Ecto neural progenitor cell (in vitro differentiated cells): ENCODE measurements at places on chromosomes 5 and 9.

DNA sequence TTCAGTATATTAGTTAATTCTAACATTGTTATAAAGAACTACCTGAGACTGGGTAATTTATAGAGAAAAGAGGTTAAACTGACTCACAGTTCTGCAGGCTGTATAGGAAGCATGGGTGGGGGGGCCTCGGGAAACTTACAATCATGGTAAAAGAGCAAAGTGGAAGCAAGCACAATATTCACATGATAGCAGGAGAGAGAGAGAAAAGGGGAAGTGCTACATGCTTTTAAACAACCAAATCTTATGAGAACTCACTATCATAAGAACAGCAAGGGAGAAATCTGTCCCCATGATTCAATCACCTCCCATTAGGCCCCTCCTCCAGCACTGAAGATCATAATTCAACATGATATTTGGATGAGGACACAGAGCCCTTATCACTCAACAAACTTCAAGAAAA is 324.9 kb downstream of the ZNF608 start:
- DNase-seq: no peak

DNA sequence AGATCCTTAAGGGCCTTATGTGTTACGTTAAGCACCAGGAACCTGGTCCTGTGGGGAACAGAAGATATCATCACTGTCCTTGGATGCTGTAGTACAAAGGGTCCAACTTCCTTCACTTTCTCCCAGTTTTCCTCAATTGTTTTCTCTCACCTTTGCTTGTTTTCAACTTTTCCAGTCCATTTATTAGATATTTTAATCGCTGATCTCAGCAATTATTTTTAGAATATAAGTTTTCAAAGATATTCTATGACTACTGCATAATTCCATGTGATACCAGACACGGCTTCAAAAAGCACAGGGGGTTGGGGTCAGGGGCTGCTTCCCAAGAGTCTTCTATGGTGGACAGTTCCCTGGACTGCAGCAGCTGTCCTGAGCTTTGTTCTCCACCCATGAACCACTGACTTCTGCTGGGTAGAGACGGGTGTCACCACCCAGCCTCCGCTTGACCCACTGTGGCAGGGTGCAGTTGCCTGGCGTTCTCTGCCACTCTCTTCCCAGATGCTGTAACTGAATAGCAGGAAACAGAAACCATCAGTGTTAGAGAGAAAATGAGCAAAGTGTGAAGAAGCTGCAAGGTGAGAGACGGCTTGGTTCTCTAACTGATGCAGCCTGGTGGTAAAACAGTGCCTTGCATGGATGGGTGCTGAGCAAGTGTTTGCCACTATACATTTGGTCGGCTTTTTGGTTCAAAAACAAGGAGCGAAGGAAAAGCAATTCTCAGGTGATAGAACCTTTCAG is 383.0 kb downstream of the RAB3C start:
- no peak for DNase-seq

DNA sequence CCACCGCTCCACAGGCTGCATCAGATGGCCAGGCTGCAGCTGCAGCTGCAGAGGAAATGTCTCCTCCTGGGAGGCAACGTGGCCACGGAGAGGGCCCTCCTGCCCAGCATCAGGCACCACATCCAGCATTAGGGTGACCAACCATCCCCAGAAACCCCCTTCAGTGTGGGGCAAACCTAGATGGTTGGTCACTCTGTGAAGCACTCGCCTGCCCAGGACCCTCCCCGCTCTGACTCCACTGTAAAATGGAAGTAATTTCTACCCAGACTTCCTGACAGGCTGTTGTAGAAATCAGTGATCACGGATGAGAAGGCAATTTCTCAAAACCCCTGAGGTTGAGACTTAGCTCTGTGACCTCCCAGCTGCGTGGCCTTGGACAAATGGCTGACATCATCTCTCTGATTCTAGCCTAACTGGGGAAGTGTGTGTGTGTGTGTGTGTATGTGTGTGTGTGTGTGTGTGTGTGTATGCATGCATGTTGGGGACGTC is 31.6 kb downstream of the B4GALT1 start:
- no peak for DNase-seq

- no peak for DNase-seq
Measured at GRCh38 chr9:34636791-34637355, 714 bp downstream of the SIGMAR1 start.

DNA sequence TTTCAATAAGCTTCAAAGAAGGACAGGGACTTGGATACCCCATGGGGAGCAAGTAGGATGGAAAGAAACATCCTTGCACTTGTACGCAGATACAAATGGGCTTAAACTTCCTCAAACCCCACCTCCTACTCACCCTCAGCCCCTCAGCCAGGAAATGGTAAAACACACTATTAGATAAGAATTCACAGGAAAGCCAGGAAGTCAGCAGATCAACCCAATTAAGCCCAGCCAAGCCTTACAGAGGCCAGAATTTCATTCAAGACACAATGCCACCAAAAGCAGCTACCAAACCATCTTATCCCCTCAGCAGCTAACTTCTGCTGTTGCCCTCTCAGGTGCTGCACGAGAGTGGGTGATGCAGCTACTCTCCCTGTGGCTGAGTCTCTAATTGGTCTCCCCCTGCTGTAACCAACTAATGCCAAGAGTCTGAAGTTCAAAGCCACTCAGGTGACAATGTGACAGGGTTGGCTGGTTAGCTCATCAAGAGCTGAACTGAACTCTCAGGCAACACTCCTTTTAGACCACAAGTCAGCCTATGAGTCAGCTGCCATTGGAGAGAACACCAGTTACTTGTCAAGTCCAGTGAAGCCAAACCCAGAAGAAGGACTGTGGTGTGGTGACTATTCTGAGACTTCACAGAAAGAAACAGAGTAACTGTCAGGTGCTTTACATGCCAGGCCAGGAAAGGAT is 201.9 kb downstream of the ZNF608 start:
- no peak for DNase-seq

DNA sequence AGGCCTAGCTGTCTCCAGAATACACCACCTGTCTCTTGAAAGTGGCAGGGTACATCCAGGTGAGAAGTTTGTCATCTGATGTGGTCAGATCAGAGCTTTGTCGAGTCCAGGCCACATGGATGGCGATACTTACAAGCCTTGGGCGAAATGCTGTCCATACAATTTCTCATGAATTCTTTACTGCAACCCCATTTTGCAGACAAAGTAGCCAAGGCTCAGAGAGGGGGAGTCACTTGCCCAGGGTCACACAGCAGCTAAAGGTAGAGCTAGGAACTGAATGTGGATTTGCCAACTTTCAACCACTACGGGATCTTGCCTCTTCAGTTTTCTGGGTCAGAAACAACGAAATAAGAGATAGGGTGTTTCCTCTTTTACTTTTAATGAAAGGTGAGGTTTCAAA is 35.2 kb downstream of the CRB2 start:
- DNase-seq: no peak

DNA sequence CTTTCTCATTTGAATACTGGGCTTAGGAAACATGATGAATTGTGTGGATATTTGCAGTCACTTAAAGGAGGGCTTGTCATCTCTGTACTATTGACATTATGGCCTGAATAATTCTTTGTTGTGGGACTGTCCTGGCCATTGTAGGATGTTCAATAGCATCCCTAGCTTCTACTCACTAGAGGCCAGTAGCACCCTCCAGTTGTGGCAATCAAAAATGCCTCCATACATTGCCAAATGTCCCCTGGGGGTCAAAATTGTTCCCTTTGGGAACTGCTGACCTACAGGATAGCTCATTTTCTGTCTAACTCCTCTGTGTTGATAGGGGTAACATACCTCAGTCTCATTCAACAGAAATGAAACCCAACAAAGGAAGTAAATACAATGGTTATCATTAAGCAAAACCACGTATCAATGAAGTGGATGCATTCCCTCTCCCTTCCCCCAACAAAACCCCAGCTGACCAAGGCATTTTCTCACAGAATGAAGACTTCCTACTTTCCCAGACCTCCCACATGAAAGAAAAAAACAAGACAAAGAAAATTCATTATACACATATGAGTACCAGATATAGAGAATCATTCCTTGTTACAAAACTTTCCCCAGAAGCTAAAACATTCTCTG is 18.1 kb downstream of the FYB1 start:
- DNase-seq: no peak

- DNase-seq: peak; percentile 77
Measured at GRCh38 chr9:130681769-130682420, 11.7 kb upstream of the EXOSC2 start.

DNA sequence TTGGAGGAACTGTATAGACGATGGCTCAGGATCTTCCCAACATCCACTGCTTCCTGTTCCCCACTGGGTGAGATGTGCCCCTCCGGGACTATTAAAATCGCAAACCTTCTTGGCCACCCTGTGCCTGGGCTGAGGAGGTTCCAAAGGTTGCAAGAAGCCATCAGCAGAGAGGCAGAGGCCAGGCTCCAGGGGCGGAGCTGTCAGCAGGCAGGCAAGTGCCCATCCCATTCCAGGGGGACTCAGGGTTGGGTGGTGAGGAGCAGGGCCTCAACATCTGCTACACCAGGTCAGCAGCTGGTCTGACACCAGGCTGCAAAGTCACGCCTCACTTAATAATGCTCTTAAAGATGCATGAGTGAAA is 2.2 kb downstream of the BTNL3 start:
- DNase-seq: no peak

DNA sequence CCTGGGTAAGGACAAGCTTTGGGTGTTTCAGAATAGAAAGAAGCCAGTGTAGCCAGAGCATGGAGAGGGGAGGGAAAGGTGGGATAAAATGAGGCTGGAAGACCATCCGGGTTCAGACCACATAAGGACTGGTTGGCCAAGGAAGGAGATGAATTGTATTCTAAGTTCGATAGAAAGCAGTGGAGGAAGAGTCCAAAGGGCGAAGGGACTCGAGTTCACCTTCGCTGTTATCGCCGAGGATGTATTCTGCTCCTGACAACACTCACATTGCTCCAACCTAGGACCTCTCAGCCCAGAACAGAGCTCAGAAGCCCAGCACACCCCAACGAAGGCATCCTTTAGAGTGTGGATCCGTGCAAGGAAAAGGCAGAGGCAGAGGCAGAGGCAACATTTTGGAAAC is 133.1 kb upstream of the EPB41L4A start:
- no peak for DNase-seq

GRCh38 chr5:115478281-115478680 is 66.3 kb downstream of the FEM1C start:
- DNase-seq: no peak

- DNase-seq: no peak
Measured at GRCh38 chr9:7185612-7186011, 427.8 kb downstream of the KDM4C start.

DNA sequence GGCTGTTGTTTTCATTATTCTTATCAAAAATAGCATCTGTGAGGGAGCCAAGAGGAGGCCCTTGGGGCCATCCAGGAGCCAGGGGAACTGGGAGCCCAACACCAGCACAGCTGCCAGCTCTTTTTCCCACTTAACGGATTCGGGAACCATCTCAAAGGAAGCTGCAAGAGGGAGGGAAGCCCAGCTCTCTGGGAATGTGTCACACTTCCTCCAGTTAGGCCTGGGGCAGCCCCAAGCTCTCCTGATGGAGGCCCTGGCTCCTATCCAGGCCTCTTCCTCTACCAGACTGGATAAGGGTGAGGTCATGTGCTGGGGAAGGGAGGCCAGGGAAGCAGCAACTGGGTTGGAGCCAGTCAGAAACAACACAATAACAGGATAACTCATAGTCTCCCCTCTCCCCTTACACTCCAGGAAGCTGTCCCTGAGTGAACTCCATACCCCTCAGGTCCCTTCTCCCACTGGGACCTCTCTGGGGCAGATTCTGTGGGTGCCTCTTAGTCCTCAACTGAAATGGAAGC is 12.7 kb downstream of the CSF2 start:
- DNase-seq: no peak

GRCh38 chr5:19988457-19988856 is 457 bp upstream of the CDH18 start:
- DNase-seq: no peak

- no peak for DNase-seq
Measured at GRCh38 chr9:71928806-71929205, 17.4 kb downstream of the C9orf85 start.

GRCh38 chr5:109324351-109324750 is 85.4 kb downstream of the PJA2 start:
- DNase-seq: no peak

DNA sequence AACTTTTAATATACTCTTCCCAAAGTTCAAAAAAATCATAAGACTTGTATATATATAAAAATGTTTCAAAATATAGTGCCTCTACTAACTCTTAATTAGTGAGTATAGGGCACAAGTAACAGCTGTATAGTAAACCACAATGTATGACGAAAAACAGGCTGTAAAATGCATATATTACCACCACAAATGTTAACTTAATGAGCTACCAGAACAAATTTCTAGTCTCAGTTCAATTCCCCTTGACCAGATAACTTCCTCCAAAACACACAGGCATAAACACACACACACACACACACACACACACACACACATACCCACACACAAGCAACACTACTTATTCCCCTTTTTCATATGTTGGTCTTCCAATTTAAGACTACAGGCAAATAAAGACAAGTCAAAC is 78.8 kb downstream of the FBXL17 start:
- DNase-seq: no peak

DNA sequence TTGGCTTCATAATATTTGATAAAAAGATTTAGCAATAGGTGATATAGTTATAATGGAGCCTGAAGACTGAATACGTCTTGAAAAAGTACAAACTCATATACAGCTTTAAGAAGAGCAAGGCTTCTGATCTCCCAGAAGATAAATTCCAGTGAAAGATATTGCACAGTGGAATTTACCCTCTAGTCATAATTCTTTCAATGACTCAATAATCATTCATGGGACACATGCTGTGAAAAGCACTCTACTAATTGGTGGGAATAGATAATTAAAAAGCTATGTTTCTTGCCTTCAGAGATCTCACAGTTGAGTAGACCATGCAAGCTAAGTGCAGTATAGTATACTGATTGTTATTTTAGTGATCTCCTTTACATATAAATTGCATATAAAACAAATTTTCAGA is 538.6 kb upstream of the CYLC2 start:
- DNase-seq: no peak
